ENCODE measurements at places on chromosomes 6 and 20. TPM values are rescaled to one million over a fixed set of nuclear protein-coding genes. Genes with fewer than 3 reads are reported as not detected.

SMLR1 gene
- total RNA-seq = not detected

CGA gene
- not detected for total RNA-seq

KIF6 gene
- total RNA-seq = 10.0 TPM

LAMA4 gene
- total RNA-seq = 63.6 TPM

GSTA2 gene
- not detected for total RNA-seq

CST9L gene
- not detected for total RNA-seq

LRRC1 gene
- 7.6 TPM for total RNA-seq

GINS1 gene
- 26.6 TPM for total RNA-seq

HDAC2 gene
- total RNA-seq = 104 TPM

ARMH2 gene
- total RNA-seq = not detected

CST5 gene
- total RNA-seq = not detected

KHDC1L gene
- total RNA-seq = not detected

BTNL2 gene
- total RNA-seq = not detected

RAB5IF gene
- 120 TPM for total RNA-seq

PSMA7 gene
- 331 TPM for total RNA-seq

TMEM14C gene
- total RNA-seq = 115 TPM

LY86 gene
- total RNA-seq = not detected

RXRB gene
- 8.7 TPM for total RNA-seq

DNAH8 gene
- total RNA-seq = not detected

MUC21 gene
- not detected for total RNA-seq

TRIM40 gene
- not detected for total RNA-seq

ULBP2 gene
- total RNA-seq = 0.69 TPM

FLRT3 gene
- total RNA-seq = 7.0 TPM

UNC5CL gene
- 0.15 TPM for total RNA-seq

SNPH gene
- 12.4 TPM for total RNA-seq

PRL gene
- not detected for total RNA-seq

OR2J3 gene
- total RNA-seq = not detected

PTCHD4 gene
- total RNA-seq = 1.5 TPM

LHFPL5 gene
- total RNA-seq = not detected

TNFRSF6B gene
- total RNA-seq = 0.67 TPM

HRH3 gene
- not detected for total RNA-seq

TGM3 gene
- total RNA-seq = not detected

CST3 gene
- total RNA-seq = 102 TPM

KCNQ5 gene
- 16.0 TPM for total RNA-seq

TTK gene
- total RNA-seq = 16.9 TPM

C6orf132 gene
- total RNA-seq = not detected

FAM83B gene
- total RNA-seq = not detected

OVOL2 gene
- total RNA-seq = not detected

PPIL6 gene
- total RNA-seq = 6.0 TPM

PFDN4 gene
- 93.0 TPM for total RNA-seq

C20orf204 gene
- 1.1 TPM for total RNA-seq

JAG1 gene
- 37.3 TPM for total RNA-seq

SF3B5 gene
- 106 TPM for total RNA-seq
